Stimulated activated CD4-positive, alpha-beta T cell treated with anti-CD3 and anti-CD28 coated beads, Interleukin-1b, Interleukin-23, amount 100 ng/mL, for 48 hours (primary cell): ENCODE measurements at places on chromosomes 11 and 22.

DNA sequence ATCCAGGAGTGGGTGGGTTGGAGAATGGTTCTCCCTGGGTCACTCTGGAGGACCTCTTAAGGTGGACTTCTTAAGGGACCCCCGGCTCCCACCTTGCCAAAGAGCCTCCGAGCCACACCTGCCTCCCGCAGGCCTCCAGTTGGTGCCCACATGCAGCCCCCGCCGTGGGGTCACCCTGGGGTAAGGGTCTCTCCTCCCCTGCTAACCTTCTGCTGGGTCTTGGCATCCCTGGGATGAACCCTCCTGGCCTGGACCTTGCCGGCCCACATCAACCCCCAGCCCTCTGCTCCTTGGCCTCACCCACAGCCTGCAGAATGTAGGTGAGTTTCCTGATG lies 12.5 kb upstream of the MUC6 start:
- no peak for DNase-seq

- DNase-seq: no peak
These were observed 83.7 kb downstream of the TRIM29 start for GRCh38 chr11:120054016-120054752.

DNA sequence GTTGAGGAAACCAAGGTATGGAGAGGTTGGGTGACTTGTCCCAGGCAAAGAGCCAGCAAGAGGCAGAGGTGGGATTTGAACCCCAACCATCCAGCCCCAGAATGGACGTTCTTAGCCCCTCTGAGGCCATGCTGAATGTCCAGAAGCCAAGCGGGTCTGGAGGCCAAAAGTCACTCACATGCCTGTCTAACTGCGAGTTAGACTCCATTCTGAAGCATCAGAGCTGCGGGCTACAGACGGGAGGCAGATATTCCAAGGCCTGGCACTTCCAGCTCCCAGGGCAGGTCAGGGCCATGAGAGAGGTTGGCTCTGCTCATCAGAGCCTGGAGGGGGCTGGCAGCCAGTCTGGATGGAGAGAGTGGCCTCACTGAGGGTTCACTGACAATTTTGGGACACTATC lies 616.5 kb downstream of the BRD1 start:
- no peak for DNase-seq

DNA sequence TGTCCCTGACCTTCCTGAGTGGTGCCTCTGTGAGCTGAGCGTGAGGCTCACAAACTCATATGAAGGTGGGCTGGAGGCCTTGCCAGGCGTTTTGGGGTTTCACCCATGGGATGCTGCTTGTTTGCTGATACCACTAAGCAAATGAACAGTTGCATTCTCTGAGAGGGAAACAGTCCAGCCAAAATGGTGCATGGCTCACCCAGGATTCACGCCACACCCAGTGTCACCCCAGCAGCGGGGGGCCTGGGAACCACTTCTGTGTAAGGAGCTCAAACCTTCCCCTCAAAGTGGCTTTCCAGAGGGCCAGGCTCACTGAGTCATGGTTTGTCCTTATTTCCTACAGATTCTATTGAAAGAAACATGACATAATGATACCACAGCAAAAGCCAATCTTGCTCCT lies 928.1 kb downstream of the TBC1D22A start:
- no peak for DNase-seq

DNA sequence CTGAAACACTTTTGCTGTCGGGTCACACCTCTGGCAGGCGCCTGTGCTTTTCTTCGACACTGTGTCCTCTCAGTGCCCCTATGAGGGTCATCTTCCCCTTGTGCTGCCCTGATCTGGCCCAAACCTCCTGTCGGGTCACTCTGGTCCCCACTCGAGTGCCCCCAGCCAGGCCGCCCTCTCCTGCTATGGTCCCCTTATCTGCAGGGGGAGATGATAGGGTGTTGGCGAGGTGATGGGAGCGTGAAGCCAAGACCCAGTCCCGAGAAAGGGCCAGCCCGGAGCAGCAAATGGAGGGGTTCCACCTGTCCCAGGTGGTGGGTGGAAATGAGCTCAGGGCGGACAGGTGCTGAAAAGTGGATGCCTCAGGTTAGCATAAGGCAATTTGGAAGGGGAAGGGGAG lies 9.7 kb downstream of the NADSYN1 start:
- no peak for DNase-seq

DNA sequence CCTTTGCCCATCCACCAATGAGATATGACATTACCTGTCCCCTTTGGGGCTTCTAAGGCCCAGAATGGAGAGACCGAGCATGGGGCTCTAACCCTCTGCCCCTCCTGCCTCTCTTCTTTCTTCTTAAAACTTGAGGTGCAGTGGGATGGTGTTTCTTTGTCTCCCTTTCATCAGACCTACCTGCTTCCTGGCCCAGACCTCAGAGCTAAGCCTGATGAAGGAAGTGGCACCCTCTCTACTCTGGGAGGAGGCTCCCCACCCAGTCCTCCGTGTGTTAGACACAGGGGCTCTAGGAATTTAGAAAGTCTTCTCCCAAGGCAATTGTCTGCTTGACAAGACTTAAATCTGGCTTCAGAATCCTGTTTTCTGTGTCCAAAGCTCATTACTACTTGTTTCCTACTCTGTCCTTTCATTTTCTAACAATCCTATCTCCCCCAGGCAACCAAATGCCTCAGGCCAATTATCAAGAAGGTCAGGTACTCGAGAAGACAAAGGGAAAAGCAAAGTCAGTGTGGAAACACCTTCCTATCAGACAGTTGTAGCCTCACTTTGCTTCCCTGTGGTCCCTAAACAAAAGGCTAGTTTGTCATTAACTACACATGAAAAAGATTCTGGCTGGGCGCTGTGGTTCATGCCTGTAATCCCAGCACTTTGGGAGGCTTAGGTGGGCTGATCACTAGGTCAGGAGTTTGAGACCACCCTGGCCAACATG lies 20.3 kb upstream of the PARVA start:
- DNase-seq: no peak

DNA sequence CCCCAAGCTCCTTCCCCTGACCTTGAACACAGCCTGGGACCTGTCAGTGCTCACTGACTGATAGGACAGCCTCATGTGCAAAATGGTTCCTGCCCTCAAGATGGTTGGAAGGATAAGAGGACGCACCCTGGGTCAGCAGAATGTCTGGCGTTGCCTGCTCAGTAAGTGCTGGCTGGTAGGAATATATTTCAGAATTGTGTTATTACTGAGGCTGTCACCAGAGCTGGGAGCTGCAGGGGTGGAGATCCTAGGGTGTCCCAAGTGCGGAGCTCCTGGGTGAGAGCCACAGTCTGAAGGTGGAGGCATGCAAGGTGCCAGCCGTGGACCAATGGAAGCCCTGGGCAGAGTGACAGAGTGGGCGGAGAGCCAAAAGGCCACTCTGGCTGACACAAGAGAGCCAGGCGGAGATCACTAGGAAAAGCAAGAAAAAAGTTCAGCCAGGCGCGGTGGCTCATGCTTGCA lies 1.0 kb upstream of the SEC14L4 start:
- no peak for DNase-seq

DNA sequence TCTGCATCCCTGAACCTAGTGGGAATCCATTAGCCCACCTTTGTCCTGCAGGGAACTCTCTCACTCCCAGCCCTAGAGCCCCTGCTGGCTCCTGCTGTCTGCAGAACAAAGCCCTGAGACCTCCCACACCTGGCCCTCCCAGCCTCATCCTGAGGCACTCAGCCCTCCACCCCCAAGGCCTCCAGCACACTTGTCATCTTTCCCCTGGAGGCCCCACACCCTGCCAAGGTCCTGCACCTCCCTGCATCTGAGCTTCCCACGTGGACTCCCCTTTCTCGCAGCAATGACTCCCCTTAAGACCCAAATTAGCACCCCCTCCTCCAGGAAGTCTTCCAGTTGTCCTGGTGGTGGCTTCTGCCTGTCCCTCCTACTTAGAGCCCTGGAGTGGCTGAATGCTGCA lies 42.3 kb upstream of the LINC01488 start:
- DNase-seq: no peak

GRCh38 chr11:36002796-36003195 lies 58.9 kb downstream of the LDLRAD3 start:
- no peak for DNase-seq

GRCh38 chr11:1771700-1772099 lies 8.0 kb upstream of the CTSD start:
- no peak for DNase-seq

- no peak for DNase-seq
These were observed 261.1 kb downstream of the BUD13 start for GRCh38 chr11:116511684-116512083.

GRCh38 chr11:69934861-69935494 lies 115.8 kb upstream of the FGF3 start:
- DNase-seq: no peak

DNA sequence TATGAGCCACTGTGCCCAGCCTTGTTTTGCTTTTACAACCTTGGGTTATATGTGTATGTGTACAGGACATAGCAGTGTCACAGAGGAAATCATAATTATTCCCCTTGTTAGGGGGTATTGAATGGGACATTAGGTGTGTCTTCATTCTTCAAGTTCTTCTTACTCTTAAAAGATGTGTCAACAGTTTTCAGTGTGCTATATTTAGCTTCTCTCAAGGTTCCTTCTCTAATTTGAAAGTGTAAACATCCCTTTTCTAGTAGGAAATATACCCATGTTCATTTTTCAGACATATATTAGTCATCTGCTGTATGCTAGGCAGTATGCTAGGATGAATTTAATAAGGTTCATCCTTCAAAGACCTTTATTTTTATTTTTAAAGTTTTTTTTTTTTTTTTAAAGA lies 17.1 kb downstream of the PCF11 start:
- no peak for DNase-seq

DNA sequence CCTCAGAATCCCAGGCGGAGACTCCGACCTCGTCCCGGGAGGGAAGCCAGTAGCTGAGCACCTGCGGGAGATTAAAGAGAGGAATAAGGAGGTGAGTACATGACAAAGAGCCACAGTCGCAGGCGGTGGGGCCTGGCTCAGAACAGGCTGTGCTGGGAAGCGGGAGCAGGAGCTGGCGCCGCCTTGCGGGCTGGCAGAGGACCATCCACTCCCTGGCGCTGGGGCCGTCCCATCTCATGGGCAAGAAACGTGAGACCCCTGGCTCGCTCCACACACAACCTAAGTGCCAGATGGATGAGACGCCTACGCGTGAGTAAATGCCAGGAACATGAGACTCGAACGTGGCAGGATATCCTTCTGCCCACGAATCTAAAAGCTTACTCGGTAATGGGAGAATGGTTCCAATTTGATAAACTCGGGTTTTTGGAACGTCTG lies 6.3 kb downstream of the CEND1 start:
- DNase-seq: no peak
